ENCODE measurements at places on chromosomes 12 and 14.

GRCh38 chr12:26963413-26963812 is 25.1 kb downstream of the FGFR1OP2 start:
- DNase-seq, result no peak

- DNase-seq, result no peak
Measured at GRCh38 chr12:47534695-47535094, 171.1 kb downstream of the RPAP3 start.

GRCh38 chr12:63037746-63038712 is 103.1 kb upstream of the PPM1H start:
- peak; percentile 54 for DNase-seq

DNA sequence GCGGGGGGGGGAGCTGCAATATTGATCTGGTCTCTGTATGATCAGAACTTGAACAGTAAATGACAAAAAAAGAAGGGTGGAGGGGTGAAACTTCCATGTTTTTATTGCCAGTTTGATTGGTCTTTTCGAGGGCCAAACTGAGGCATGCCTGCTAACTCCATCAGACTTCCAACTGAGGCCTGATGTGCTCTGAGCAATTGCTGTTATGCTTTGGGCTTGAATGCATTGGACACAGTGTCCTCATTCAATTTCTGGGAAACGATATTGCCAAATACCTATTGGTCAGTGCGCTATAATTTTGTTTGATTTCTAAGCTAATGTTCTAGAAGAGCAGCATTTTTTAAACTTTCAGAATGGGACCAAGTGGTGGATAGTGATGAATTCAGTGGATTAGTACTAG is 2.1 kb upstream of the SLC38A2 start:
- DNase-seq, result no peak

DNA sequence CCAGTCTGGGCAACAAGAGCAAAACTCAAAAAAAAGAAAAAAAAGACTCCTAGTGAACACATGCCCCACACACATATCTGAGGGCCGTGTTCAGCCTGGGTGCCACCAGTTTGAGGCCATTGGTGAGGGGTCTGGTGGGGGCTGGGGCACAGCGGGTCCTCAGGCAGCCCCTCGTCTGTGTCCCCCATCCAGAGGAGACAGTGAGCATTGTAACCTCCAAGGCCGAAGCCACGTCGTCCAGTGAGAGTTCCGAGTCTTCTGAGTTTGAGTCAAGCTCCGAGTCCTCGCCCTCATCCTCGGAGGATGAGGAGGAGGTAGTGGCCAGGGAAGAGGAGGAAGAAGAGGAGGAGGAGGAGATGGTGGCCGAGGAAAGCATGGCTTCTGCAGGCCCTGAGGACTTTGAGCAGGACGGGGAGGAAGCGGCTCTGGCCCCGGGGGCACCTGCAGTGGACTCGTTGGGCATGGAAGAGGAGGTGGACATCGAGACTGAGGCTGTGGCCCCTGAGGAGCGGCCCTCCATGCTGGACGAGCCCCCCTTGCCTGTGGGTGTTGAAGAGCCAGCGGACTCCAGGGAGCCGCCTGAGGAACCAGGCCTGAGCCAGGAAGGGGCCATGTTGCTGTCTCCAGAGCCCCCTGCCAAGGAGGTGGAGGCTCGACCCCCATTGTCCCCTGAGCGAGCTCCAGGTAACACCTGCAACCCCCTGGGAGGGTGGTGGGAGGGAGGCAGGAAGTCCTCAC is 15.6 kb downstream of the SETD1B start:
- no peak for DNase-seq

- no peak for DNase-seq
Measured at GRCh38 chr14:80477388-80478160, 266.3 kb upstream of the DIO2 start.

- DNase-seq, result no peak
Measured at GRCh38 chr12:114041136-114041535, 75.0 kb upstream of the RBM19 start.

DNA sequence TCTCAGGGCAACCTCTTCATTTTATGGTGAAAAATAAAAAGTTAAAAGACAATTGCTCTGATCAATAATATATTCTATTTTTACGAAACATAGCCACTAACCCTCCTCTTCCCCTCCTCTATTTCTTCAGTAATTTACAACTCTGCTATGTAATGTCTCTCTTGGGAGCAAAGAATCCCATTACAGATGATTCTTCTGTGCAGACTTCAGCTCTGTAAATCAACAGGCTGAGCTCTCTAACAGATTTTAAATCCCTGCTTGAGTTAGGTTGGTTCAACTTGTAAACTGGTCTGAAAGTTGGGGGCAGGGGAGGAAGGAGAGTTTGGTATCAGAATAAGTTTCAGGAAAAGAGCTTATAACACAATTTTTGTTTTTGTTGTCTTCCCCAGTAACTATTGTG is 151.0 kb downstream of the SLC25A21 start:
- no peak for DNase-seq

- no peak for DNase-seq
Measured at GRCh38 chr12:1305791-1306500, 288.4 kb downstream of the FBXL14 start.

DNA sequence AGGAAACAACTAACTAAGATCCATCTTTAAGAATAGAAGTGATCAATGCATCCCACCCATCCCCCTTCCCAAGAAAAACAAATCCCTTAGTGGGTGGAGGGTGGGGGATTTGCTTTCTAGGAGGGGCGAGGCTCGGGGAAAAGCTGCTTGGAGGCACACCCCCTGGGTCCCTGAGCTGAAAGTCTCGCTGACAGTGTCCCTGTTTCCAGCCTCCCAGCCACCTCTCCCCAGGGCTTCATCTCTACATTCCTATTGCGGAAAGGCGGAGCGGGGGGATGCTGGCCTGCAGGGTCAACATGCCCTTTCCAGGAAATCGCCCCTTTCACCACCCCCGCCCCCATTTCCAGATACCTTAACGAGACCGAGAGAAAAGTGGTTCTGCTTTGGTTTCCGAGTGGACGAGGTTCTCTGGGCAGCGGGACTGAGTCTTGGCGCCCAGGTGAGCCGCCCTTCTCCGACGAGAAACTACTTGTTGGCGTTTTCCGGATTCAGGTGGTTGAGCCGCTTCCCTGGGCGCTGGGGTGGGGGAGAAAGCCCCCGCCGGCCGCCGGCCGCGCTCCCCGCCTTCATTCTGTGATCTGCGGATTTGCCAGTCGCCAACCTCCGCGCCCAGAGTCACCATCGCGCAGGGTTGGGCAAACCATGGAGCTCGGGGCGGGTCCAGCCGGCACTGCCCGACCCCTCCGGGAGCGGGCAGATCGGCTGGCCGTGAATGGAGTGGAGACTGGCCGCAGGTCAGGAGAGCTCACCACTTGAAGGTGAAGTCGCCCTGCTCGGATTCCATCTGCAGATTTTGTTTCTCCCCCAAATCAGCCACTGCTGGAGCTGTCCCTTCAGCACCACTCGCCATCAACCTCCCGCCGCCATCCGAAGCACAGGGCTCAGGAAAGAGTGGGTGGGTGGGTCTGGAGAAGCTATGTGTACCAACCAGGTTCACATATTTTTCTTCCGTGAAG is 505 bp downstream of the KCNC2 start:
- DNase-seq, result no peak

Measured in NCI-H1092 treated with DMSO at 0.1 percent for 48 hours (cell line).